SJSA1 (cell line): ENCODE measurements at places on chromosomes 3 and 15.

GRCh38 chr15:50260969-50261496 is 4.5 kb downstream of the HDC start:
- DNase-seq = no peak

DNA sequence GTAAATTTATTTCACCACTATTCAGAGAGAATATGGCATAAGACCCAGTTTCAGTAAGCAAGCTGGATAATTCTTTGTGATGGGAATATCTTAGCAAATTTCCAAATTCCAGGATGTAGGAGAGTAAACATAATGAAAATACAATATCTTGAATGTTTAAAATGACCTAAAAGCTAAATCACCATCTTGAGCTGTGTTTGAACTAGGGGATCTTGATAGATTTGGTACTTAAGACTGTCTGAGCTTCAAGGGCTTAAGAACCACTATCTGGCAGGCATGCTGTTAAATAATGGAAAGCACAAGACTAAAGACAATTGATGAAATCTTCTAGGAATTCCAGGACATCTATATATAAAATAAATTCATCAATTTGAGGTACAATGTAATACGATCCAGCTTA is 217.7 kb downstream of the ATP8B4 start:
- no peak for DNase-seq

DNA sequence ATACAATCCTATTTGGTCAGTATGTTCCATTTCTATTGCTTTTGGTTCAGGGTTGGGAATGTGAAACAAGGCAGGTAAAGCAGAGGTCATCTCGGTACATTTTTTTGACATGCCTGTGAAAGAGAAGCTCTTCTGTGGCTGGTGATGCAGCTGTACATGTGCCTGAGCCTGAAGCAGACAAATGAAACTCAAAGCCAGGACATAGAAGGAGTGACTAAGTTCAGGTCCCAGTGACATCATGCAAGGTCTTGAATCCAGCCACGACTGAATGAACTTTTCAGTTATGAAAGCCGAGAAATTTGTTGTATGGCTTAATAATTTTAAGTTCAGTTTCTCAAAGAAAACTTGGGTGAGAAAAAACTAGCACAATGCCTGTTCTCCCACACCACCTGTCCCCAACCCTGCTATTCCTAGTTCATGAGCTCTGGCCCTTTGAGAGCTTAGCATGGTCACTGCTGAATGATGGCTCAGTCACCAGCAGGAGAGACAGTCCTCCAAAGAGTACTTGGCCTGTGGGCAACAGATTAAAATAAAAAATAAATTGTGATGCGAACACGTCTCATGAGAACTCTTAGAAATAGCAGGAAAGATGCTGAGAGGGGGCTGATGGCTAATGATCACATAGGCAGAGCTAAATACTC is 600.2 kb upstream of the GRM7 start:
- DNase-seq = no peak

DNA sequence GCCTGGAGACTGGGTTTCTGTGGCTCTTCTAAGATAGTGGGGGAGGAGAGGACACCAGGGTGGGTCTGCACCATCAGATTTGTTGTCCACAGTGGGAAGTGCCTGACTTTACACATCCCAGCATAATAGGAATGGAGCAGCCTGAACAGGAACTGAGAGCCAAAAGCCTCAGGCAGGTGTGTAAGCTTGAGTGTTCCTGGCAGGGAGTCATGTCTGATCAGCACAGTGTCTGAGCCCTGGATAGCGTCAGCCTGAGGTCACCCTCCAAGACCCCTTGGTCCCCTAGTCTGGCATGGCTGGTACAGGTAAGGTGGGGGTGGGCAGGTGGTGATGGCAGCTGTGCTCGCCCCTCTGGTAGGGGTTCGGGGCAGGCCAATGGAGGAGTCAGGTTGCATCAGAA is 20.2 kb downstream of the INSYN1 start:
- DNase-seq = no peak

GRCh38 chr3:116341381-116341780 is 103.9 kb downstream of the LSAMP start:
- DNase-seq = no peak

DNA sequence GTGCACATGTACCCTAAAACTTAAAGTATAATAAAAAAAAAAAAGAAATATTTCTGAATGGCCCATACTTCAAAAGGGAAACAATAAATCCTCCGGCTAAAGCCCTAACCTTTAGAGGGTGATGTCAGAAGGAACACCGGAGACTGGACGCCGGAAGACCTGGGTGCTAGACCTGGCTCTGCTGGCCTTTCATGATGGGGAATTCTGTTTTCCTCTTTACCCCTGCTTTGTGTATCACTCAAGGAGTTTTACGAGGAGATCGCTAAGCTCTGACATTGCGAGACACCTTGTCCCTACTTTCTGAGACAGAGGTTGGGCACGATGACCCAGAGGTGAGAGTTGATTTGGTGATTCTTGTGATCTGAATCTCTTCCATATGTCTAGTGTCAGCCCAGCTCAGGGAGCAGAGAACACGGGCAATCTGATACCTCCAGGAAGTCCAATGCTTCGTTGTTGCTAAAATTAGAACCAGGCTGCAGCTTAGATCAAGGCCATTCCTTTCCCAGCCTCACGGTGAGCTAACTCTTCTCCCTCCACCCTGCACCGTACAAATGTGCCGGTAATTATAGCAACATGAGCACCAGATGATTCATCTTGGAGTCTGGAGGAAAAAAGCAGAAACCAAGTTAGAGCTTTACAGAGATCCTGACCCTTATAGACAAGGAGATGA is 42.0 kb upstream of the CFAP161 start:
- DNase-seq = peak; percentile 25

GRCh38 chr3:189304465-189305351 is 132.9 kb downstream of the TPRG1 start:
- DNase-seq = no peak

DNA sequence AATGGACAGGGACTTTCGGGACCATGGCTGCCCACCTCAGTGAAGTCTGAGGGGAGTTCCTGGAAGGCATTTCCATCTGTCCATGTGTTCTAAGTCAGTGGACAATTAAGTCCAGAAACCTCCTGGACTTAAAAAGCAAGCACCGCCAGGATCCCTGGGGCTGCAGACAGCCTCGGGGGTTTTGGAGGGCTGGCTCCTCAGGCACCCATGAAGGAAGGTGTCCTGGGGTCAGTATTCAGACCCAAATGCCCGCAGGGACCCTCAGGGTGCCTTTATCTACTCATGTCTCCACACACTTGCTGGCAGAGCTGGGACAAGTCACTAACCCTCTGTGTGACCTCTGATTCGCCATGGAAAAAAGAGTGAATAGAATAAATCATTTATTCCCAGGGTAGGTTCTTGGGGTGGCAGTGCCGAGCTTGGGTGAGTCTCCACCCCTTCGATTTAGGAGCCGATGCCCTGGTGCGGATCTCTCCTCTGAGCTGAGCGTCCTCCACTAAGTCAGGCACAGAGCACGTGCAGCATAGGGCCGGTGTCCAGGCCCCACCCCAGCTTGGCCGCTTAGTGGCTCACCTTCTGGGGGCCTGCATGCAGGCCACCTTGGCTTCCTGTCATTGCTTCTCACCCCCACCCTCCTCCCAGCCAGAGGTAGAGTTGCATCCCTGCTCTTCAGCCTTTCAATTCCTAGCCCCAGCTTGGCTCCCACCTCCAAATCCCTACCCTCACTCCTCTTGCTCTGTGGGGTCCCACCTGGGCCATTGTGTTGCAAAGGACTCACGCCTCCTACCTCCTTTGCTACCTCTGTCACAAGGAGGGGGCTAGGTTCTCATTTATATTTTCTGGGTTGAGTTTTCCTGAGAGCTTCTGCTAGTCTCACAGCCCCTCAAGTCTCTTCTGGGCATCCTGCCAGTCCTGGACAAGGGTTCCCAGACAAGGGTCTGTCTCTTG is 19.9 kb downstream of the SLC6A6 start:
- DNase-seq = no peak

- DNase-seq = no peak
These were observed 51.7 kb downstream of the GPR149 start for GRCh38 chr3:154378311-154378710.

GRCh38 chr3:52473026-52473425 is 17.6 kb downstream of the NISCH start:
- no peak for DNase-seq

DNA sequence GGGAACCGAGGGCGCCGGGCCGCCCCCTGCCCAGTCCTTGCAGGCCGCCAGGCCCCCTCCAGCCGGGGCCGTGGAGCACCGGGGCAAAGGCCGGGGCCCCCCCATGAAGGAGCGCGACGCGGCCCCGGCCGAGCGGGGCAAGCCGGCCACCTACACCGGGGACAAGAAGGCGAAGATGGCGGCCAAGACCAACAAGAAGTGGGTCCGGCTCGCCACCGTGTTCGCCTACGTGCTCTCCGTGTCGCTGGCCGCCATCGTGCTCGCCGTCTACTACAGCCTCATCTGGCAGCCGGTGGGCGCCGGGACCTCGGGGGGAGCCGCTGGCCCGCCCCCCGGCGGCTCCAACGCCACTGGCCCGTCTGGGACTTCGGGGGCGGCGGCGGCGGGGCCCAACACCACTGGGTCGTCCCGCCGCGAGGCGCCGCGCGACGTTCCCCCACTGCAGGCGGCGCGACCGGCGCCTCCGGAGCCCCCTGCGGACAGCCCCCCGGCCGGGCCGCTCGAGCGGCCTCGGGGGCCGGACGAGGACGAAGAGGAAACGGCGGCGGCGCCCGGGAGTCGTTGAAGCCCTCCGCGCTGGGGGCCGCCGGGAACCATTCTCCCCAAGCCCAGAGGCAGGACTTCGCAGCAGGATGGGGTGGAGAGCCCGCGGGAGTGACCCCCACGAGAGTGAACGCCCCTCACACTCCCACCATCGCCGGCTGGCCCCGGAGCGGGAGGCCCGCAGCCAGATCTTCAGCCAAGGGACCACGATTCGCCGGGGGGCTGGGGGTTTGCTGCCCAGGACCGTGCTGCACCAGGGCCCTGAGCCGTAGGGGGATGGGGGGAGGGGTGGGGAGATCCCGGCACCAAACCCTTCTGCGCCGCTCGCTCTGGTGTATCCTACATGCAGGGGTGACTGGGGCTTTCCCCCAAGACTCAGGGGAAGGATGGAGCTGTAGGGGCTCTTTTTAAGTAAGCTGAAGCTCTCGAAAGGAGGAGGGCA is 753 bp downstream of the INAFM2 start:
- DNase-seq = peak; percentile 35

DNA sequence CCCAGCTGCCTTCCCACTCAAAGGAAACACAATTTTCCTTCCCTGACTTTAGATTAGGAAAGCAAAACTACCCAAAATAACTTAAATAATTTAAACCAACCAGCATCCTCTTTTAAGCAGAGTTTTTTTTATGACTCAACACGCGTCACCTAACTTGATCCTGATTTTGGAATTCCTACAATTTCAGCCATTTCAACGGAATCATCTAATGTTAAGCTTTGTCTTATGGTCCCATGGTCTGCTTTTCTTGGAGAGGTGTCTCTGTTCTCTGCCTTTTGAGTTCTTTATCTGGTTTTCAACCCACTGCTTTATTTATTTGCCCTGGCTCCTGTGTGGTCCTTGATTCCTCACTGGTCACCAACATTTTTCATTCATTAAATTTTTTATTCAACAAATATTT is 219.2 kb upstream of the ARHGEF26 start:
- DNase-seq = peak; percentile 46

GRCh38 chr3:184582646-184583577 is 21.3 kb downstream of the EPHB3 start:
- DNase-seq = peak; percentile 63

GRCh38 chr3:15892311-15893227 is 94.8 kb upstream of the ANKRD28 start:
- no peak for DNase-seq

- DNase-seq = no peak
These were observed 12.6 kb upstream of the SHISA5 start for GRCh38 chr3:48516571-48516970.

GRCh38 chr15:77831986-77832385 is 199.3 kb upstream of the LINGO1 start:
- no peak for DNase-seq

DNA sequence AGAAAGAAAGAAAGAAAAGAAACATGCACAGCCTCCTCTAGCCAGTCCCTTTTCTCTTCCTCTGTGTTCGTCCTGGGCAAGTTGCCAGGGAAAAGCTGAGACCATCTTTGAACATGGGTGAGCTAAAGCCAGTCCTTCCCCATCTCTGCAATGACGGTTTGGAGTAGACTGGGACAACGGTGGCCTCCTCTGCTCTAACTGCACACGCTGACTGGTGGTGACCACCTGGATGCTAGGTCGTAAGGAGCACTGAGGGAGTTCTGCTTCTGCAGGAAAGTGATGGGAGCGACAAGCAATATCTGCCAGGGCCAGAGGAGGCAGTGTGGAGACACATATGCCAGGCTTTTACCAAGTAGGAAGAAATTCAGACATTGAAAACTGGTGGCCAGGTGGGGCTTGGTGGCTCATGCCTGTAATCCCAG is 111.7 kb downstream of the NUP210 start:
- DNase-seq = no peak

DNA sequence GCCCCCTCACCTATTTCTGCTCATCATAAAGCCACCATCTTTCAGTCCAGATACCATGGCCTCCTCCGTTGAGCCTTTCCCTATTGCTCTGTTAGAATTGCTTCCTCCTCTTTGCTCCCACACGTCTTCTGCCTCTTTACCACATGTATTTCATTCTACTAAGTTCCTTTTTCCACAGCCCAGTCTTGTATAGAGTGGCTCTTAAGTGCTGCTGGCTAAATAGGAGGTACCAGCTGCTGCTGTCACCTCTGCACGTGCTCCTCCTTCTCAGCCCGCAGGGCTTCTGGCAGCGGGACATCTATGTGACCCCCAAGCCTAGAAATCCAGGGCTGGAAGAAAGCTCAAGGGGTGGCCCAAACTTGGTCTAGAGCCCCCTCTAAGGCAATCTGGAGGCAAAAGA is 38.8 kb upstream of the PLXND1 start:
- DNase-seq = no peak

DNA sequence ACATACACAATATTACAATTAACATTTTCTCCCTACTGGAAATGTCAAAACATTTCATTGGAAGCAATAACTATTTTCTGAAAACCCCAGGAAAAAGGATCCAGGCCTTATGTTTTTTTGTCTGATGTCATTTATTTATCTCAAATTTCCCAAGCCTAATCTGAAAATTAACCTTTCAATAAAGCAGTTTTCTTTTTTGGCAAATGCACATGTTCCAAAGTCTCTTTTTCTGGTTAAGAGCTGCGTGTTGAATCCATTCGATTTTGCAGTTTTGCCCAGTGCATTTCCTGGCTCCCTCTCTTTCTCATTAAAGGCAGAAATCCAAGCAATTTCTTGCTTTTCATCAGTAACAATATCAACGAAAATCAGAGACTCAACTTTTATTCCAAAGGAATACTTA is 222.3 kb downstream of the NR1D2 start:
- DNase-seq = no peak

DNA sequence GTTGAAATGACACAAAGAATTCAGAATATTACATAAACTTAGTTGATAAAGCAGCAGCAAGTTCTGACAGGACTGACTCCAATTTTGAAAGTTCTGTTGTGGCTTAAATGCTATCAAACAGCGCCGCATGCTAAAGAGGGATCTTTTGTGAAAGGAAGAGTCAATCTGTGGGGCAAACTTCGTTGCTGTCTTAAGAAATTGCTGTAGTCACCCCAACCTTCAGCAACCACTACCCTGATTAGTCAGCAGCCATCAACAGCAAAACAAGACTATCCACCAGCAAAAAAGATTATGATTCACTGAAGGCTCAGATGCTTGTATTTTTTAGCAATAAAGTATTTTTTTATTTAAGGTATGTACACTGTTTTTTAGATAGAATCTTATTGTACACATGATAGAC is 14.2 kb downstream of the CRBN start:
- DNase-seq = no peak
